NCI-H510A (cell line): ENCODE measurements at places on chromosomes 11 and 22.

DNA sequence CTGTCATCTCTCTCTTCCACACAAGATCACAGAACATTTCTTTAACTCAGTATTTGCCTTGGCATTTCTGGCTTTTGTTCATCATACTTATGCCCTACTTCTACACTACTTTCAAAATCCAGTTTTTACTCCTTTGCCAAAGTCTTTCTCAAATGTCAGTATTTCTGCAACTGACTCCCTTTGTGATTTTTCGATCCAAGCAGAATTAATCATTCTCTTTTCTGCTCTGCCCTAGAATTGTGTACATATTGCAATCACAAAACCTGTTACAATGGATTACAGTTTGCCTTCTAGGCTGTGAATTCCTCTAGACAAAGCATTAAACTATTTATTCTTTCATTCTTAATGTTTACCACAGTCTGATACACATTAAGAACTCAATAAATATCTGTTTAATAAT is 33.3 kb upstream of the GLYAT start:
- no peak for DNase-seq

- DNase-seq: no peak
These were observed 28.6 kb downstream of the PPARA start for GRCh38 chr22:46178755-46179505.

- DNase-seq: no peak
These were observed 2.4 kb downstream of the LGR4 start for GRCh38 chr11:27470166-27470565.

DNA sequence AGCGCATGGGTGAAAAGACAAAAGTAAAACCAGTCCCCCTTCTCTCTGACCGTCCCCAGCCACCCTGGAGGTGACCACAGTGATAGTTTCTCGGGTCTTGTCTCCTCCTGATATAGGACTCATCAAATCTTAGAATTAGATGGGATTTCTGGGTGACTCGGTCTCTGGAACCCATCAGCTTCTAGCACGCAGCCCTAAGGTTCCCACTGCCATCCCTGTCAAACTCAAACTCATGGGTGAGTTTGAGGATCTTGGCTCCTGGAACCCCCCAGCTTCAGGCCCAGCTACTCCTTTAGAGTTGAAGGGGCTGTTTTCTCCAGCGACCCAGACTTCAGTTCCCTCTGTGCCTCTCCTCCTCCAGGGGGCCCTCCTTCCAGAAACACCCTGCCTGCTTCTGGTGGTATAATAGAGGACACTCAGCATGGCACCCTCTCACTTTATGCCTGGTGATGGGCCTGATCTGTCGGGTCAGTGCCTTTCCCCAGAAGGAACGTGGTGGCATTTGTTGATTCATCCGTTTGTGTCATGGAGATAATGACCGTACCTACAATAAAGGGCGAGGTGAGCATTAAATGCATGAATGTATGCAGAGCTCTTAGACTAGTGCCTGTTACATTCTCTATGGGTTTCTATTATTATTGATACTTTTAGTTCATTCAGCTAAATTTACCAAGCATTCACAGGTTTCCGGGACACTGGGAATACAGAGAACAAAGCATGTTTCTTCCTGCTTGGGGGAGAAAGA is 31.7 kb downstream of the MCM5 start:
- DNase-seq: no peak

- no peak for DNase-seq
These were observed 9.2 kb upstream of the GAS2 start for GRCh38 chr11:22657101-22657694.

DNA sequence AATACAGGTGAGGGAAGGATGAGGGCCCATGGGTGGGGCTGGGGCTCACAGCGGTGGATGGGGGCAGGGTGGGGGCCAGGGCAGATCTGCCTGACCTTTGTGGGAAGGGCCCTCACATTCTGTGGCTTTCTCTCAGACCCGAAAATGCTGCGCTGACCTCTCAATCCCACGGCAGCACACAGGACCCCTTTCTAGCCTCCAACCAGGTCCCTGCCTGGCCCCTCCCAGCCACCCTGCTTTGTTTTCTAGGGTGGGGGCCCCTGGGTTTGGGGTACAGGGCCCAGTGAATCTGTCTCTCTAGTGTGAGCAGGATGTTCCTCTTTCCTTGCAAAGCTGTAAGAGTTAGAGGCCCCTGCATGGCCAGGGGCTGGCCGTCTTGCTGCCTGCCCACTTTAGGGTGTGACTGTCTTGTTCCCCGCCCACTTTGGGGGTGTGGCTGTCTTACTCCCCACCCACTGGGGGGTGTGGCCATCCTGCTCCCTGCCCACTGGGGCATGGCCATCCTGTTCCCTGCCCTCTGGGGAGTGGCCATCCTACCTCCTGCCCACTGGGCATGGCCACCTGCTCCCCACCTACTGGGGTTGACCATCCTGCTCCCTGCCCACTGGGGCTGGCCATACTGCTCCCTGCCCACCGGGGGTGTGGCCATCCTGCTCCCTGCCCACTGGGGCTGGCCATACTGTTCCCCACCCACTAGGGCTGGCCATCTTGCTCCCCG is 11.5 kb downstream of the PARVG start:
- no peak for DNase-seq

DNA sequence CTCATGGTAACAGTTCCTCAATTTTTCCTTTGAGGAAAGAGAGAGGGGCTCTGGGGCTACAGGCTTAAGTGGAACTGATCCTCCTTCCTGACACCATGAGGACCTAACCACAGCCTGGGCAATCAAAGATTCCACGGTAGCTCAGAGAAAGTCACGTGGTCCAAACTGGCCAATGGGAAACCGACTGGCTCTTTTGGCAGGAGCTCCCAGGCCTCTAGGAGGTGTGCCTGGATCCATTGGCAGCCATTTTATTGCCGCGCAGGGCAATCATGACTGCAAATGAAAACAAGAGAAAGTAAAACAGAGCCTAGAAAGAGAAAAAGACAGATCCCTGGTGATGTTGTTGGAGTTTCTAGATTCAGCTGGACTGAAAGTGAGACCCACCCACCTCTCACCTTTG is 27.3 kb upstream of the ASPHD2 start:
- no peak for DNase-seq

DNA sequence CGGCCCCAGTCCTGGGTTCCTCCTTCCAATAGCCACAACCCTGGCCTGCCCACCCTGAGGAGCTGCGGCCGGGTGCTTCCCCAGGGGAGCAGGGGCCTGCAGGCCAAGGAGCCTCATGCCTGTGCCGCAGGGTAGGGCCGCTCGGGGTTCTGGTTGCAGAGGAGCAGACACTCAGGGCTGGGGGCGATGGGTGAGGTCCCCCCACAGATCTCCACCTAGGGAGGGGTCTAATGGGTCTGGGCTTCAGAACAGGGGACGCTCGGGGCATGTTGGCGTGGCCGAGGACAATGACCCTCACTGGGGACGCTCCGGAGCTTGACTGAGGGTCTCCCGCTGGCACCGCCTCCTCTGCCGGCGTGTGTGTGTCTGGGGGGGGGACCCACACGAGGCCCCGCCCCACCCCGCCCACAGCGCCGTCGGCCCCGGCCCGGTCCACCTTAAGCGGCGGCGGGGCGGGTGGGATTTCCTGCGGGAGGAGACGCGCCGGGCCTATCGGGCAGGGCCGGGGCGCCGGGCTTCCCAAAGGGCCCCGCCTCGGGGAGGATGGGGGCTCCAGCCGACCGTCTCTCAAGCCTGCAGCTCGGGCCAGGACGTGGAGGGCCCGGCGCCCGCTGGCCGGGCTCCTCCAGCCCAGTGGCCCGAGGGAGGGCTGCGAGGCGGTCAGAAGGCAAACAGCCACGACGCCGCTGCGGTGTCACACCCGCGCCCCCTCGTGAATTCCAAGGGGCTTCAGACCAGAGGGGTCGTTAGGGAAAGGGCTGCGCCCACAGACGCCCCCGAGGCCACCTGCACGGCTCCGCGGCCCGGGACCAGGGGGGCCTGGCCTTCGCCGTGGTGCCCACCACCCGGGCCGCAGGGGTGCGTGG is 640 bp upstream of the ZDHHC8 start:
- DNase-seq: peak; percentile 47

GRCh38 chr11:96307776-96308140 is 35.2 kb downstream of the MAML2 start:
- DNase-seq: no peak

DNA sequence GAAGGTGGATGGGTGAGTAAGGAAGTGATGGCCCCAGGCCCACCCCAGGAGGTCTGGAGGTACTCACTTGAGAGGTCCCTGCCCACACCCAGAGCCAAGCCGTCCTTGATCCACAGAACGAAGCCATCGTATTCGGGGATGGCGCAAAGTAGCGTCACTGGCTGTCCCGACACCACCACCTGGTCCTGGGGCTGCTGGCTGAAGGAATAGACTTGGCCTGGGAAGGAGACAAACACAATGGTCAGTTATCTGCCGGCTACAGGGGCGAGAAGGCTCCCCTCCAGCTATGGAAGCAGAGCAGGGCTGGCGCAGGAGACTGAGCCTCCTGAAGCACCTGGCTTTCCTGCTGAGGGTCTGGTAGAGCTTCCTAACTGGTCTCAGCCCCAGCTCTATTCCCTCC is 171.0 kb downstream of the ST3GAL4 start:
- no peak for DNase-seq

DNA sequence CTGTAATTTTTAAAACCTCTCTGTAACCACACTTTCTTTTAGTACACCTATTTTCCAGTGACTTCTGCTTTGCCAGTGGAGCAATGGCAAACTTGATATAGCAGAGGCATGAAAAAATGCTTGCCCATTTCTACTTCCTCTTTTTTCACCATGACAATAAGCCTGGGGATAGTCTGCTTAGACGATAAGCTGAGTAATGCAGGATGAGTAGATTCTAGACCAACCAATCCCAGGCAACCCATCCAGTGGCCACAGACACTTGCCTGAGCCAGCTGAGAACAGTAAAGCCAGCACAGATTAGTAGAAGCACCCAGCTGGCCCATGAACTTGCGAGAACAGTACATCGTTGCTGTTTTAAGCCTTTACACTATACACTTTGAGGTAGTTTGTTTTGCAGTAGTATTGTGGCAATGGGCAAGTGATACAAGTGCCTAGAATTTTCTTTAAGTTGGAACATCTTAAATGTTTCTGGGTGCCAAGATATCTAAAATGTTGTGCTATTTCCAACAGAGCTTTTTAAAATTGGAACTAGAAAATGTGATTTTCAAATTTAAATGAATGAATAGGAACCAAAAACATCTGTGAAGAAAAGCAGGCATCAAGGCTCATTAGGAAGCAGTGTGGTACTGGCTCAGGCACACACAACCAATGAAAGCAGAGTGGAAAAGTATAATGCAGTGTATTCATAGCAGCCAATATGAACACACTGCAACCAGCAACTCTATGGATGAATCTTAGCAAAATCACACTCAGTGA is 37.7 kb downstream of the DDI1 start:
- DNase-seq: no peak

DNA sequence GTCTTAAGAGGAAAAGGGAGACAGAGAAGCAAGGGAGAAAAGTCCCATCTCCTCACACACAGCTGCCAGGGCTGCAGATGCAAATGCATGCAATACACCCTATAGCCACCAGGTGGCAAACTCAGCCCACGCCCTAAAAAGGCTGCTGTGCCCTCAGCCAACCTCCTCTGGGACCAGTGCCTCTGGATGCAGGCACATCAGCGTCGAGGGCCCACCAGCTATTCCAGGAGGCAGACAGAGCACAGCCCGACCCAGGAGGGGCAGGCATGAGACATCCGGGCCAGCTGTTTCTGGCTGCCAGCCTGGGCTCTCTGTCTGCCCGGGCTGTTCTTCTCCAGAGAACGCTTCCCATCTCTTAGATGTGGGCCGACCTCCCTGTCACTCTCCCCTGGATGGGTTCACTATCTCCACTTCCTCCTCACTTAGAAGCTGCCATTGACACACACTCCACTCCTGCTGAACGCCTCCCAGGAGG is 39.7 kb downstream of the TPBGL start:
- peak; percentile 62 for DNase-seq

DNA sequence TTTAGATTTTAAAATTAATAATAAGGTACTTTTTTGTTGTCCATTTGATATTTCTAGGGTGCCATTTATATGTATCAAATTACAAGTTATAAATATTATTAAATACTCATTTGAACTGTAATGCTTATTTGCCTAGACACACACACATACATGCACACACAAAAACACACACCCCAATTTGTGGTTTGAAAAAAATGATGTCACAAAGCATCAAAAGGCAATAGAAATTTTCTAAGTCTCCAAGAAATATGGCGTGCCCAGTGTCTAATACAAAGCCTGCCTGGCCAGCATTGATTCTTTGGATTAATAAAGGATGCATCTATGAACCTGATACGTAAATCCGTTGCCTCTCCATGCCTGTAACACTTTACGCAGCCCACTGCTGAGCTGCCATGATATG is 252.8 kb upstream of the BLID start:
- no peak for DNase-seq

DNA sequence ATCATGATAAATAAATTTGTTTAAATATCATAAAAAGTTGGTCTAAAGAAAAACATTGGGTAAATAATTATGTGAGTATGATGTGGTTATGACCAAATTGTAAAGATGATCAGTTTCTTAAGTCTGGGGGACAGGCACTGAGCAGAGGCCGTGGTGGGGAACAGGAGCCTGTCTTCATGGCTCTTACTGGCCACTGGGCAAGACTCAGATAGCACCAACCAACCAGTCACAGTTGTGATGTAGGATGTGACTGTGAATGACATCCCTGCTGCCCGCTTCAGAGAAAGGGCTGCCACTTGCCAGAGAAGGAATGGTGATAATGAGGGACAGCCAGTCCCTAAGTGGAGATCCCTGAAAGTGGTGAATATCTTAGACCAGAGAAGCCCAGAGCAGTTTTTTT is 7.0 kb downstream of the PTPRJ start:
- no peak for DNase-seq

DNA sequence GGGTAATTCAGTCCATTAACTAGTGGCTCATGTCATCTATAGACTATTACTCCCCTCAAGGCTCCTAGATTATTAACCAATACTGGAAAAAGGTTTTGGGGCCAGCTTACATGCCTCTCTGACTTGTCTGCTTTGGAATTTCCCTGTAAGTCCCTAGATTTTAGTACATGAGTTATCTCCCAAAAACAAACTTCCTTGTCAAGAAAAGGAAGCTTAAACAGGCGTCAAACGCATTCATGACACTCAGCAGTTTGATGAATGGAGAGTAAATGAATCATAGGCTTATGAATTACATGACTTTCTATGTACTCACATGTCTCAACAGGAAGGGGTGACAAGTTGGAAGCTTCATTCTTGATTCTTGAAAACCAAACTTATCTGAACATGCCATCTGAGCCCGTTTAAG is 70.8 kb downstream of the BLID start:
- DNase-seq: no peak

DNA sequence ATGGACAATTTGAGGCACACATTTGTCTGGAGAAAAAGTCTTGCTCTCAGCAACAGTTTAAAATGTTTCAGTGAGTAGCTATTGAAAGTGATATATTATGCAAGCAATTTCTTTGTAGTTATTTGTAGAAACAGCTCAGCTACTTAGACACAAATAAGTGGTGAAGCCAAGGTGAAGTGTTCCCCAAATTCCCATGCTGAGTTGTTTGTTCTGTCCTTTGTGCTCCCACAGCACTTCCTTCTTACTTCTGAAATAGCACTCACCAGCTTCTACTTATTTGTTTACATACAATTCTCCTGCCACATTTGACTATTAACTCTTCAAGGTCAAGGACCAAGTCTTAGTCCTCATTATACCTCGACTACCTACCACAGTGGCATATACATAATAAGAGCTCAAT is 638.6 kb upstream of the LRRC4C start:
- no peak for DNase-seq

- no peak for DNase-seq
These were observed 806.7 kb downstream of the NTM start for GRCh38 chr11:132177106-132177505.
